ENCODE measurements at places on chromosomes 3 and 15.

DNA sequence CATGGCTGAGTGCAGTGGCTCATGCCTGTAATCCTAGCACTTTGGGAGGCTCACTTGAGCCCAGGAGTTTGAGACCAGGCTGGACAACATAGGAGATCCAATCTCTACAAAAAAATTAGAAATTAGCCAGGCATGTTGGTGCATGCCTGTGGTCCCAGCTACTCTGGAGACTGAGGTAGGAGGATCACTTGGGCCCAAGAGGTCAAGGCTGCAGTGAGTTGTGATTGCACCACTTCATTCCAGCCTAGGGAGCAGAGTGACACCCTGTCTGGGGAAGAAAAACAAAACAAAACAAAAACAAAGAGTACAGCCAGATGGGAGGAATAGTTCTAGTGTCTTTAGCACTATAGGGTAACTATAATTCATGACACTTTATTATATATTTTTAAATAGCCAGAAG lies 26.2 kb upstream of the COMMD4 start:
- DNase-seq: no peak

GRCh38 chr3:184820525-184820924 lies 8.6 kb downstream of the VPS8 start:
- DNase-seq: no peak

DNA sequence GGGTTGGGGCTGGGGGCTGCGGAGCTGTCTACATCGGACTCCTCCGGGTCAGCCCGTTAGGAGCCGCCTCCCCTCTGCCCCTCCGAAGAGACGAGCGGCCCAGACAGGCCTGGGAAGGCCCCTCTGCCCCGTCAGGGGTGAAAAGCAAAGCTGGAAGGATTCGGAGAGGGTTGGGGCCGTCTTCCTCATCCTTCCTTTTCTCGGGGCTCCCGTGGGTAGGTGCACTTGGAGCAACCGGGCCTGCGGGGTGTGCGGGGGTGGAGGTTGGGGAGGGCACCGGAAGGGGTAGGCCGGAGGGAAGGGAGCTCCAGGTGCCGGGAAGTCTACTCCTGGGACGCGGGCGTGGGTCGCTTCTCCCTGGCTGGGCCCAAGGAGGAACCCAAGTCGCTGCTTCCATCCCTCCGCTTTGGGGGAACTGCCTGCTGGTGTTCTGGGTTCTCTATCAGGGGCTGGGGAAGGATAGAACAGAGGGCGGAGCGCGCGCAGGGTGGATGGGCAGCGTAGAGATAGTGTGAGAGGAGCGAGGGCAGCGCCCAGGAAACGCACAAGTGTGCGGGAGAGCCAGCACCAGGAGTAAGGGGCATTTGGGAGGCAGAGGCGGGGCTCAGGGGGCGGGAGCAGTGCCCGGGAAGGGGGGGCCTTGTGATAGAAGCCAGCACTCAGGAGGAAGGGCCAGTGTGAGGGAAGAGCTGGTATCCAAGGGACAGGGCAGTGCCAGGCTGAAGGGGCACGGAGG lies 590 bp downstream of the POLR2H start:
- DNase-seq: peak; percentile 33

DNA sequence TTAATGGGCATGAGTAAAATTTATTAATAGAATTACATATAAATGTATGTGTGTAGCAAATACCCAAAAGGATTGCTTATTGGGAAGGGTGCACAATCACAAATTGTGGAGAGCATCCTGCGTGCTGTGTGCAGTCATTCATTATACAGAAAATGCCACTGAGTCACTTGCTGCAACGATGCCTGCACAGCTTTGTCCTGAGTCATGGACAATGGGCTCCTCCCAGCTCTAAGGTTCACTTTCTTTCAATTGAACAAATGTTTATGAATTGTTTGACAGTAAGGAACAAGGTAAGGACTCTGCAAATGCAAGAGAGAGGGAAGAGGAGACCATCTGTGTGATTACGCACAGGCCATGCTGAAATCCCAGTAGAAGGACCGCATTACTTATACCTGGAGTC lies 18.7 kb downstream of the CFAP161 start:
- DNase-seq: no peak

- no peak for DNase-seq
Observed at GRCh38 chr3:17639765-17640164, 102.7 kb downstream of the TBC1D5 start.

DNA sequence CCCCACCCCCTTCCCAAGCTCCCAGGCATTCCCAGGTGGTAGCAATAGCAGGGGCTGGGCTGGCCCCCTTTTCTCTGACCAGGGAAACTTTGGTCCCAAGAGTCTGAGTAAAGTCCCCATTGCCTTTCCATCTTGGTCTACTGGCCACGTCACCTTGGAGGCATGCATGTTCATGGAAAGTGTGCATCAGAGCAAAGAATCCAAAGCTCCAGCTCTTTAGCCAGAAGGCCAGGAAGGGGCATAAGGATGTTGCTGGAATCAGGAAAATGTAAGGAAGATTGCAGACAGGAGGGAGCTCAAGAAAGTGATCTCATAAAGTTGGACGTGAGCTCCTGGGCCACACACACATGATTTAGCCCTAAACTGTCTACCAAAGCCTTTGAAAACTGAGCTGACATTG lies 63.6 kb downstream of the KBTBD12 start:
- DNase-seq: no peak

GRCh38 chr3:42247576-42248027 lies 18.4 kb downstream of the CCK start:
- DNase-seq: peak; percentile 27

DNA sequence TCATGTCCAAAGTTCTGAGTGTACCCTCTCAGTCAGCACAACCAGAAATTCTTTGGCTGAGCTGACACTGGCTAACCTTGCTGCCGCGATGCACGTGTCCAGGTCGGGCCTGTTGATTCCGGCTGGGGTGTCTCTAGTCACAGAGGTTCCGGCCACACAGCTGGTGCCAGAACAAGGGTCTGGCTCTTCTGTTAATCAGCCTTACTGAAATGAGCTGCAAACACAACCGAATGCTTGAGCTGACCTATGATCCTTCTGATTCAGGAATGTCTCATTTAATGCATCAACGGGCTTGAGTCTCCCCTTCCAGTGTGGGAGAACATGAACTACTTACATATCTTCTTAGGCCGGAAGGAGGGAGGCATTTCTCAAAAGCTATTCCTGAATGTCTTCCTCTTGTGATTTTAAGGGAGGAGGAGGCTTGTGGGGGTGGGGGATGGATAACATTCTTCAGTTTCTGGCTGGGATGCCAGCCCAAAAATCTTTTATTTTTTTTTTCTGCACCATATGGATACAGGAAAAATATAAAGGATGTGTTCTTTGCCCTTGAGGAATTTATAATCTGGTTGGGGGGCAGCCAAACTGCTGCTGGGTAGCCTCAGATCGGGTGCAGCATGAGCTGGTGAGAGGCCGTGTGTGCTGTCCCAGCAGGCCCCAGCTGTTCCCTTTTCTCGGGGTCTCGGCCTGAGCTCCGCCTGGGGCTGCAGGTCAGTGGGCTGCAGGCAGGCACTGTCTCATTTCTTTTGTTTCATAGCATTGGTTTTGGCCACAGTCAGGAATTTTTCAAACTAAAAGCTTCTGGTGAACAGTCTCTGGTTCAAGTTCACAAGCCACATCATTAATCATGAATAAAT lies 319.1 kb upstream of the TBL1XR1 start:
- DNase-seq: no peak

DNA sequence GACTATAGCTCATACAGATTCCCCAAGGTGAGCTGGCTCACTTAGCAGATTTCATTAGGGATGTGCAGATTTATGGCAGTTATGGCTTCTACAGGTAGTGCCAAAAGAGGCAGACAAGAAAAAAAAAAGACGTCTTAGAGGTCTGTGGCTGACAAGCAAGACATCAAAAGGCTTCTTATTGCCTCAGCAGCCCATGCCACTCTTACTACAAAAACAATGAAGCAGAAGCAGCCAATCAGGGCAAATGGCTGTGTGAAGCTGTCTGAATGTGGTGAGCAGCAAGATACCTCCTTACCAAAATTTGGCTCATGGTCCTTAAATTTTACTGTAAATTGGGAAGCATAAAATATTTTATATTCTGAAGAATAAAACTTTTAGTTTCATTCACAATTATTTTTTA lies 557.5 kb upstream of the GOLIM4 start:
- no peak for DNase-seq

DNA sequence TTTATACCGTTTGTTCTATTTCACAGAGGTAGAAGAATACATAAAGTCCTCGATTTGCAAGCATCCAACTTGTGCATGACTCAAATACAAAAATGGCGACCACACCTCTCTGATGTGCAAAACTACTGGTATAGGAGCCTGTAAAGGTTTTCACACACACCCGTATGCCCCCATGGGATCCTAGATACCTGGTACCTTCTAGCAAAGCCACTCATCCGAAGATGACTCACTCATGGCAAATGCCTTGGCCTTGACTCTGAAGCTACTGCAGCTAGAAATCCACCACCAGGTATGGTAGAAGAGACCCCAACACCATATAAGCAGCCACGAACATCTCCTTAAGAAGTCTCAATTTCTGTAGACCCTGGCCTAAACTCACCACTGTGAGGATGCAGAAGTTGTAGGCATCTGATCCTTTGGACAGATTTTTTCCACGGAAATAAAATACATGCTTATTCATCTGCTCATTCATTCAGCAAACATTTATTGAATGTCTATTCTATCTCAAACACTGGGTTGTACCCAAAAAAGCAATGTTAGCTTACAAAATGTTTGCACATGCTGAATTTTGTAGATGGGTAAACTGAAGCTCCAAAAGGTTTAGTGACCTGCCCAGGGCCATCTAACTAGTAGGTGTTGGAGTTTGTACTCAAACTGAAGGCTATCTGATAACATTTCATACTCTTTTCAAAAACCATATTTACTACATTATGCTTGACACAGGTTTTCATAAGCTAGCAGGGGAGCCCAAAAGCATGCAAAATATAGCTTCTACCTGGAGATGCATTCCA lies 158.8 kb downstream of the RORA start:
- no peak for DNase-seq

DNA sequence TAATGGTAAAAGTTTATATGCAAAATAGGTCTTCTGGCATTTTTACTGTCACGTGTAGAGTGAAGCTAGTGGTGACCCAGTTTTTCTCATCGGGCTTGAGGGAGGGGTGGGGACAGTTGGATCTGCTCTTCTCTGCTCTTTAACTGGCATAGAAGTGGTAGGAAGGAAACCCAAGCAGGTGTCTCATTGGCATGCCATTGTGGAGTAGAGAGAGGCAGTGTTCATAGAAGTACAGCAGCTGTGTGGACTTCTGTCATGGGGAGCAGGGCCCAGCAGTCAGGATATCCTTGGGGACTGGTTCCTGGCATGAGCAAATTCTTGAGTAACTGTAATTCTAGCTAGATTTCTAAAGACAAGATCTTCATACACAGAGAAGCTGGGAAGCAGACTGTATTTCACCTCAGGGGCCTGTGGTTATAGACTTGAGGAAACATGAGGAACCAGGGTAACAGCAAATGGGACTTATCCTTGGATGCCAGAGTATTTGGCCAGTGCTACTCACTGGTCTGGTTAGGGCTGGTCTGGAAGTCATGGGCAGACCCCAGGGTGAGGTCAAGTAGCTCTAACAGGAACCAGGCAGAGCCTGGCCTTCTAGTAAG lies 42.9 kb downstream of the CDIN1 start:
- DNase-seq: no peak

- DNase-seq: no peak
Observed at GRCh38 chr3:190086191-190086590, 34.5 kb downstream of the P3H2 start.

DNA sequence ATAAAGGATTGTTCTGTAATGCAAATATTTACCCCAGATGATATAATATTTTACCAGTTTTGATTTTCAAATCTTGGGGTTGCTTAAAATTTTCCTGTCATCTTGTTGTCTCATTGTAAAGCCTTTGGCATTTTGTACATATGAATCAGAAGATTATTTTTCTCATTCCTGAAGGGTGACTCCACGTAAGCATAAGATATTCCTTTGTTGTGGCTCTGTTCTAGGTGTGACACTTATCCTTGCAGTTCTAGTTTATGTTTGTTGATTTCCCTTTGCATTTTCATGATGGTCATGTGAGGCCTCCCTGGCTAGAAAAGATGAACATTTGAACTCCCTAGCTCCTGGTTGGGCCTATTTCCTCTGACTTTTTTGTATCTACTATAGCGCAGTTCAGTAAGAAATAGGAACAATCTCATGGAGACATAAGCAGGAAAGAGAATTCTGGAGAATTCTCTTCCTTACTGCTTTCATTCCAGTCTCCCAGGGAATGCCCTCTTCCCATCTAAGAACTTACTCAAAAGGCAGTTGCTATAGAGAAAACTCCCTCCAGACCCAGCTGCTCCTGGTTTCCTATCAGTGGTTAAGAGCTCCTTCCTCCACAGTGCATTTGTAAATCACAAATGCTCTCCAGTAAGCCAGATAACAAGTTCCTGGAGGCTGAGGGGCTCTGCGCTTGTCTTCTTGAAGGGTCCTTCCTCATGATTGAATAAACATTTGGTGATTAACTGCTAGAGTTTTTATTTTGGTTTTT lies 124.7 kb downstream of the WNT5A start:
- no peak for DNase-seq

DNA sequence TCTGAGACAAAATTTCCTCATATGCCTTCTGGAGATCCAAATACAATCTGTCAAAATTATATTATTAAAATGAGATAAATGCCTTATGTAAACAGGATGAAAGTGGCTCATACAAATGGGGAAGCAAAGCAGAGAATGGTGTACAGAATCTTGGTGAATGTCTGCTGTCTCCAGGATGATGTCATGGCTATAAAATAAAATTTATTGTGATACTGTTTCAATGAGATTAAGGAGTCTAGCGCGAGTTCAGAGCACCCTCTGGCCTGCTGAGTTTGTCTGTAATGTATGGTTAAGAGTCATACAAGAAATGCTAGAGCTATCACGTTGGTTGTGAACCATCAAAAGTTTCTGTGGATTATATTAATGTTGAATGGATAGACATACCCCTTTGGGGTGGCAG lies 359.7 kb downstream of the EFHB start:
- no peak for DNase-seq

DNA sequence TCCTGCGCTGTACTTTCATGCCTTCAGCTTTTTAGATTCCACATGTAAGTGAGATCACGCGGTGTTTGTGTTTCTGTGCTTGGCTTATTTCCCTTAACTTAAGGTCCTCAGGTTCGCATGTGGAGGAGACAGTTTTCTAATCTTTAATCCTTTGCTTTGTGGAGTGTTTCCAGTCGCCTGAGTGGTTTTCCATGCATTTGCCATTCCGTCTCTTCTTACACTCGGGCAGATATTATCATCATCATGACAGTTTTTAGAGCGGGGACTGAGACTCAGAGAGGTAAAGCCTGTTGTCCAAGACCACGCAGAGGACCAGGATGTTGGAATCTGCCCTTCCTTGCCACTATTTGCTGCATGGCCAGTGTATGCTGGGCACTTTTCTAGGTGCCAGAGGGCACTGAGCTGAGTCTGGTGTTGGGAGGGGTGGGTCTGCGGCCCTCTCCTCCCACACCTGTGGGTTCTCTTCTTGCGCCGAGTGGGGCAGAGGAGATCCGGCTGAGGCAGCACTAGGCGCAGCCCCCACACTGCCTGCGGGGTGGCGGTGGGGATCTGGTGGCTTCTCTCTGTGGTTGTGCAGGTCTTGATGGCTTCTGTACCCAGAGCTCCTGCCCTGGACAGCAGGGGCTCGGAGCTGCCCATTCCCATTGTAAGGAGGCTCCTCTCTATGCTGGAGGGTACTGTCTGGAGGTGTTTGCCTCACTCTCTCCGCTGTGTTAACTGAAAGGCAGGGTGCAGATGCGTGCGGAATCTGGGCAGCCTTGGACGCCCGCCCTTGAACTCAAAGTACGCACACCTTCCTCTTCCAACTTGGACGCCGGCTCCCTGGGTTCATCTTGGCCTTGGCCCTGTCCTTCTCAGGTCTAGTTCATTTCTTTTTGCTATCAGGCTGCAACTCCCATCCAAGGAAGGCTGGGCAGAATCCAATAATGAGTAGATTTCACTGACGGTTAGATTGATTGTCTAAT lies 156.0 kb upstream of the RGMA start:
- DNase-seq: no peak

Measured in stimulated activated CD4-positive, alpha-beta T cell treated with anti-CD3 and anti-CD28 coated beads, Interleukin-15, amount 100 ng/mL, for 48 hours (primary cell).